ENCODE measurements at places on chromosomes 11 and 22.

DNA sequence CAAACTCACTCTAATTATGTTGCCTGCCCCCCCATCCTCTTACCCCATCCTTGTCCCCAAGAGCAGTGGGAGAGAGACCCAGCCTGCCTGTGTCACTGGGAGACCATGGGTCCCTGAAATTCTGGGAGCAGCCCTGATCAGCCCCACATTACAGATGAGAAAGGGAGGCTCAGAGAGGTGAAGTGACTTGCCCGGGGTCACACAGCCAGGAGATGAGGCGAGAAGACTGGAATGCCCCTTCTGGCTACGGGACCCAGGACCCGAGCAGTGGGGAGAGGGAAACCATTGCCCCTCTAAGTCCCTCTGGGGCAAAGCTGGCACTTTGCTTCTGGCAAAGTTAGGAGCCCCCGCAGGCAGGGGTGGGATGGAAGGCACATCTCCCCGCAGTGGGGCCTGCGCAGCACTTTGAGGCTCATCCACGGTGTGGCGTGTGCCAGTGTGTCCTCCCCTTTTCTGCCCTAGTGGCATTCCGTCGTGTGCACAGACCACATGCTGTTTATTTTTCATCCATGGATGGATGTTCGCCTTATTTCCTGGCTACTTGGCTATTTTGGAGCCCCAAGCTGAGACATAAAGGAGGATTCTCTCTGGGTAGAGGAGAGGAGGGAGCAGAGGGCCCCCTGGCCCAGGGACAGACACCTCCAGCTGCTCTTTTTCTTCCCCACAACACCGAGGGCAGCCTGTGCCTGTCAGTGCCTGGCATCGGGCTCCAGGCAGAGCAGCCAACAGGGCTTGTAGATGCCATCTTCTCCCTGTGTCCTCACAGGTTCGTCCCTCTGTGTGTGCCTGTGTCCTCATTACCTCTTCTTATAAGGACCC is 3.7 kb upstream of the FGF3 start:
- no peak for DNase-seq

DNA sequence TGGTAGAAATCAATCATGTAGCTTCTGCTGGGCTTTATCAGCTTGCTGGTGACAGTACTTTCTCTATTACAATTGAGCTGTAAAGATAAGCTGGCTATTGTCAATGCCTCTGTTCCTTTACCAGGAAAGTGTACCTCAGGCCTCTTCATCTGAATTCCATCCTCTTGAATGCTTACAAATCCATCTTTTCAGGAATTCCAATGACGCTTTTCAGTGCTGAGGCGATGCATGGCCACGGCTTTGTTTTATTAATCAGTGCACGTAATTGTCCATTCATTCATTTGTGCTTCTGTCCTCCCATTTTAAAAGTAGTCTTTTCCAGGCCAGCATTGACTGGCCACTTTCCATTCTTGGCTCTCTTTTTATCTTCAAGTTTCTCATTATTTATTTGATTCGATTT is 202.0 kb downstream of the PGR start:
- DNase-seq: no peak

GRCh38 chr11:103959279-103959942 is 77.0 kb upstream of the DDI1 start:
- DNase-seq: no peak

GRCh38 chr22:40348025-40348658 is 1.8 kb downstream of the ADSL start:
- DNase-seq: peak; percentile 58

DNA sequence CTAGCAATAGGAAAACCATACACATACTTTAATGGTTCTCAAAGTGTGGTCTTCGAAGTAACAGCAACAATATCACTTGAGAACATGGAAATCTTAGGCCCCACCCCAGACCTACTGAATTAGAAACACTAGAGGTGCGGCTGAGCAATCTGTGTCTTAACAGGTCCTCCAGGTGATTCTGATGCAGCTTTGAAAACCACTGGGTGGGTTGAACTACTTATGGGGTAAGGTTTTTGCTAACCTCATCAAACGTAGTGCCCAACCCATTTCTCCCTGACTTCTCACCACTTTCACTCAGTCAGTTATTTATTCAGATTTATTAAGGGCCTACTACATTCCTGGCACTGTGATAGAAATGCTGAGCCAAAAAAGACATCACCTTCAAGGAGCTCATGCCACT is 3.7 kb downstream of the MPZL2 start:
- DNase-seq: no peak

DNA sequence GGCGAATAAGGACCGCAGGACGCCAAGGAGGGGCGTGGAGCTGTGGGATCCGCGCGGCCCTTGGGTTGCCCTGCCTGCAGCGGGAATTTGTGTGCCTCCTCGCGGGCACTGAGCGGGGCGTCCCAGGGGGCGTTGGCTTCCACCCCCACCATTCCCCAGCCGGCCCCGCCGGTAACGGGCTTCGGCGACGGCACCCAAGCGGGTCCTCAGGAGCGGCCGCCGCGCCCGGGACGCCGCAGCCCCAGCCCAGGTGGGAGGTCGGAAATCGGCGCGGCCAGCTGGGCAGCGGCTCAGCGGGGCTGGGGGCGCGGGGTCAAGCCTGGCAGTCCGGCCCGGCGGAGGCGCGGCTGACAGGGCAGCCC is 320 bp downstream of the CLTCL1 start:
- DNase-seq: peak; percentile 4

- peak; percentile 70 for DNase-seq
Measured at GRCh38 chr22:46542011-46542985, 4.9 kb upstream of the CELSR1 start.
